ENCODE measurements at places on chromosomes 12 and 14. TPM values are rescaled to one million over a fixed set of nuclear protein-coding genes. Genes with fewer than 3 reads are reported as not detected.
A peak's percentile ranks its signal among the peaks of the same experiment; 100 is the strongest.

GRCh38 chr12:43836475-43836989, 651 bp downstream of the TMEM117 start:
- DNase-seq: peak; percentile 30

GRCh38 chr14:65495196-65495595, 82.7 kb downstream of the FUT8 start:
- DNase-seq: peak; percentile 8

DNA sequence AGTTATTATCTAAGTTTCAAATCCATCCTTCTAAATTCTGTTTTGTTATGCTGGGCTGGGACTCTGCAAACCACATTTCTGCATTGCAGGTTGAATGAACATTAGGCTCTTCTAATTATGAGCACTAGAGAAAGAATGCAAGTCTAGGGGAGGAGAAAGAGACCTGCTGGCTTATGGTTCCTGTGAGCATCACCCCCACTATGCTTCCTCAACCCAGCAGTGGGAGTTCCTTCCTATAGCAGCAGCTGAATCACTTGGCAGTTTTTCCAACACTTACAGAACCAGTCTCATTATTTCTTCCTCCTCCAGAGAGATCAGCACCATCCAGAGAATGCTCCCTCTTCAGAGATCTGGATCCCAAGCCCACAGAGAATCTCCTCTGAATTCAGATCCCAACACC, 297.7 kb upstream of the CLEC14A start:
- no peak for DNase-seq

GRCh38 chr12:49655595-49656236, 32.4 kb downstream of the PRPF40B start:
- DNase-seq: no peak

DNA sequence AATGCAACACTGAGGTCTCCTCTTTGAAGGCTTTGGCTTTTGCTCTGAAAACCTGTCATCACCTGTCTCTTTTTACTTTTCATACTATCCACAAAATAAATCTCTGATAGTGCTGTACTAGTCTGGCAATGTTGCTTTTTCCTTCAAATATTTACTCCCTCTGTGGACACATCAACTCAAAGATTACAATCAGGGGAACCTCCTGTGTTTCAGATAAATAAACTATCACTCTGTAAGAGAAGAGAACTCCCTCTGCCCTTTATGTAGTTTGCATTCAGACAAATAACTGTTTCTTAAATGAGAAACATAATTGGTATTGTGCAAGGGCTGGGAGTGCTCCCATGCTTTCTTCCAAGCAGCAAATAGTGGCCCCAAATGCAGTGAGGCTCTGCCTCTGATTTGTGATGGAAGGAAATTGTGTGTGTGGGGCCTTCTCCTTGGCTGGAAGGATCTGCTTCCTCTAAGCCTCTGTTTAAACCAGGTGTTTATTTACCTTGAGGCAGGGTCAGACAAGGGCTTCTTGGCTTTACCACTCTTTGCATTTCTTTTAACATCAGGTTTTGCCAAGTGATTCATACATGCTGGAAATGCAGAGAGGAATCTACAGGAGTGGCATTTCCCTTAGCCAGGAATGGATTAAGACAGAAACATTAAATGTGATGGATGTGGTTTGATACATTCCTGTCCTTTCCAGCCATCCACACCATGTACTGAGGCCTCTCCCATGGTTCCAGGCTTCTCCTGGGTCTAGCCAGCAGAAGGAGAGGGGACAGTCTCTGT, 69.0 kb downstream of the AKAP6 start:
- DNase-seq: peak; percentile 34

- DNase-seq: no peak
Observed at GRCh38 chr14:104214431-104215218, 76.2 kb downstream of the KIF26A start.

- no peak for DNase-seq
Observed at GRCh38 chr12:53807322-53807860, 55.6 kb upstream of the CISTR start.

DNA sequence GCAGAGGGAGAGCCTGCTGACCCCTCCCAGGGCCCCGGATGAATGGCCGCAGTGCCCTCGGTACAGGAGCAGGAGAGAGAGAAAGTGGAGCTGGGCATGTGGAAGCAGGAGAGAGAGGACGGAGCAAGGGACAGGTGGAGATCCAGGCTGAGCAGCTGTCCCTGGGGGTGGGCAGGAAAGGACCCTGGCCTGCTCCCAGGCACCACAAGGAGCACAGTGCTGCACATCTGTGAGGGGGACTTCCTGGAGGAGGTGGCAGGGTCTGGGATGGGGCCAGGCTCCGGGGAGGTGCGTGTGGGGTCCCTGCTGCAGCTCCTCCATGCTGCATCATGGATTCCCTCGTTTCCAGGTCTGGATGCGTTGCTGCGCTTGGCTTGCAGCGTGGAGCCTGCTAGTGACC, 13.0 kb upstream of the DLK1 start:
- no peak for DNase-seq

DNA sequence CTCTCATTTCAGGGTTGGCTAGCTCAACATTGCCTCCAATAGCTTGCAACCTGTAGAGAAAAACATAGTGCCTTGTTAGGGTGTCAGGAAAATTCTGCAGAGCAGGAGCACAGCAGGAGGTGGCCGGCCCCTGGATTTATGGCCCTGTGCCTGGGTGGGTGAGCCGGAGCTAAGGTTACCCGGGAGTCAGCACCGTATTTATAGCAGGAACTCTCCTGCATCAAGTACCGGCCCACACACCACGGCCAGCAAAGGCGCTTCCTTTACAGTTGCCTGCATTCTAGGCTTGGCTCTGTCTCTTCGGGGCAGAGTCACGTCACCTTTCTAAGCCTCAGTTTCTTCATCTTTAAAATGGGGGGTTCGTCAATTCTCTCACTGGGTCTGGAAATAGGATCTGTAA, 52.8 kb upstream of the EML1 start:
- no peak for DNase-seq

- DNase-seq: no peak
Observed at GRCh38 chr12:65756267-65756666, 68.0 kb upstream of the HMGA2 start.

- peak; percentile 54 for DNase-seq
Observed at GRCh38 chr14:39265033-39265432, 31.3 kb downstream of the MIA2 start.

Gene RND1
- not detected for total RNA-seq

Gene KIF26A
- total RNA-seq: not detected

Gene RASSF8
- 41.7 TPM for total RNA-seq

Gene AHNAK2
- 3.7 TPM for total RNA-seq

Measured in RPMI7951 (cell line).